IMR-90 (cell line): ENCODE measurements at places on chromosomes 2 and 18. TPM values are rescaled to one million over a fixed set of nuclear protein-coding genes. Genes with fewer than 3 reads are reported as not detected.

DNA sequence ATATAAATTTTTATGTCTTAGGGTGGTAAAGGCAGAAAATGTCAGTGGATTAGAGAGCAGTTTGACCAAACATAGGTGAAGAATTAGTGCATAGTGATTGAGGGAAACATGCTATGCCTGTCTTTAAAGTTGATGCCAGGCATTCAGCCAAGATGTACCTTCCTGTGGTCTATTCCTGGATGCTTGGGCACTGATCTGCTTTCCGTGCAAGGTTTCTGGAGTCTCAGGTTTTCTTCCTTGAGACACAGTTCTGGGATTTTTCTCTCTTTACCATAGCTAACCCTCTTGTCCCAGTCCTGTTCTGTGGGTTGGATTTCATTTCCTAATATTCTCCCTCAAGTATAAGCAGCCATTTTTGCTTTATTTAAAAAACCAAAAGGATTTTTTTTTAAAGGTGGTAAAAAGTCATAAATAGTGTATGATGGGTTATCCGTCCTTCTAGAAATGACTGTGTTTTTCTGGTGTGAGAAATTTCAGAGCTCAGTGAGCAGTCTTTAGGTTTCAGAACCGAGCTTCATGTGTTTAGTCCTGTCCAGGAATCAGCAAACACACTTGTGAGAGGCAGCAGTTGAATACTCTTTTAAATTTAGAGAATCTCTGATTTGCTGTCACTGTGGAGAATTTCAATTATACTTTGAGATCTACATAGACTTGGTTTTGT is 43.0 kb upstream of the CYBRD1 start:
- no peak for DNase-seq

DNA sequence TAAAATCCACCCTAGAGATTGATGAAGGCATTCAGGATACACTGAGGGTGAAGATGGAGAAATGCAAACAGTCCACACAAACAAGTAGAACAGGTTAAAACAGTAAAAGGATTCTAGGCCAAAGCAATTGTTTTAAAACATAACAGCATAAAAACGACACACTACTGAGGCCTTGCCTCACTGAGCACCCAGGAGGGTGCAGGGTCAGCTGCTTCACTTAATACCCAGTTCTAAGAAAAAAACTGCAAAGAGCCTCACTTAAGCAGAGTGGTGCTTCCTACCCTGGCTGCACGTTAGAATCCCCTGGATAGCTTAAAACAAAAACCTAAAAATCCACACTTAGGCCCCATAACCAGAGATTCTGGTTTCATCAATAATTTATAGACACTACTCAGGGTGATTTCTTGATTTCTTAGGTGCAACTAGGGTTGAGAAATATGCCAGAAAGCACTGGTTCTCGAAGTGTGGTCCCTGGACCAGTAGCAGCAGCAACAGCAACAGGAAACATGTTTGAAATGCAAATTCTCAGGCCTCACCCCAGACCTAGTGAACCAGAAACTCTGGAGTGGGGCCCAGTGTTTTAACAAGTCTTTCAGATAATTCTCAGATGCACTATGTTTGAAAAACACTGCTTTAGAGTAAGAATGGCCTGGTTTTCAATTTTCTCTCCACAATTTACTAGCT is 279.1 kb downstream of the ZEB2 start:
- DNase-seq, result no peak

- peak; percentile 93 for DNase-seq
Measured at GRCh38 chr2:40367652-40368051, 84.2 kb downstream of the SLC8A1 start.

DNA sequence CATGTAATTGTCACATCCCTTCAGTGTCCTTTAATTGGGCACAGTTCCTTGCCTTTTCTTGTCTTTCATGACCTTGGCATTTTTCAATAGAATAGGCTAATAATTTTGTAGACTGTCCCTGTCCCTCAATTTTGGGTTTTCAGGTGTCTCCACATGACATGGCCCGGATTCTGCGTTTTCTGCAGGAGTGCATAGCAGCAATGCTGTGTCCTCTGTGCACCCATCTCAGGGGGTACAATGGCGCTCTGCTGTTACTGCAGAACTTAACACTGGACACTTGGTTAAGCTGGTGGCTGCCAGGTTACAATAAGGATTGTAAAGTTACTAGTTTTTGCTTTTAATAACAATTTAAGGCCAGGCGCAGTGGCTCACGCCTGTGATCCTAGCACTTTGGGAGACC is 51.3 kb downstream of the INPP5D start:
- no peak for DNase-seq

DNA sequence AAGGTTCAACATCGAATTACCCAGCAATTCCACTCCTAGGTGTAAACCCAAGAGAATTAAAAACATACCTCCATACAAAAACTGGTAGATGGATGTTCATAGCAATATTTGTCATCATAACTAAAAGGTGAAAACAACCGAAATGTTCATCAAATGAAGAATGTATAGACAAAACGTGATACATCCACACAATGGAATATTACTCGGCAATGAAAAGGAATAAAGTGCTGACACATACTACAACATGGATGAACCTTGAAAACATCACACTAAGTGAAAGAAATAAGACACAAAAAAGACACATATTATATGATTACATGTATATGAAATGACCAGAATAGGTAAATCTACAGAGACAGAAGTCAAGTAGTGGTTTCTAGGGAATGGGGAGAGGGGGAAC is 20.6 kb upstream of the CHMP1B start:
- DNase-seq, result no peak

DNA sequence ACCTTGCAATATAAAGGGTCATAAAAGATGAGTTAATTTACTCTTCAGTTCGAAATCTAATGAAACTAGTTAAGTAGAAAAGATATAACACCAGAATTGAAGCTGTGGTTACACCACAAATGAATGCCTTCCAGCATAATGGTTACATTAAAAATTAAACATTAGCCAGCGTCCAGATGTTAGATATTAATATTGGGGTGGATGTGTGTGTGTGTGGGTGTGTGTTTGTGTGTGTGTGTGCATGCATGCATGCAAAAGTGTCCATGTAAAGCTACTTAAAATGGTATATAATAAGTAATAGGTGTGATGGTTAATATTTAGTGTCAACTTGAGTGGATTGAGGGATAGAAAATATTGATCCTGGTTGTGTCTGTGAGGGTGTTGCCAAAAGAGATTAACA is 170.4 kb upstream of the FN1 start:
- DNase-seq, result no peak

Gene B4GALT6
- 0.52 and 1.1 TPM in 2 replicates for polyA plus RNA-seq

Gene STPG4
- polyA plus RNA-seq, result 0.06 and 0.12 TPM in 2 replicates

Gene ZEB2
- 22.4 and 23.8 TPM in 2 replicates for polyA plus RNA-seq
